DMS79 (cell line): ENCODE measurements at places on chromosomes 5 and 9.

DNA sequence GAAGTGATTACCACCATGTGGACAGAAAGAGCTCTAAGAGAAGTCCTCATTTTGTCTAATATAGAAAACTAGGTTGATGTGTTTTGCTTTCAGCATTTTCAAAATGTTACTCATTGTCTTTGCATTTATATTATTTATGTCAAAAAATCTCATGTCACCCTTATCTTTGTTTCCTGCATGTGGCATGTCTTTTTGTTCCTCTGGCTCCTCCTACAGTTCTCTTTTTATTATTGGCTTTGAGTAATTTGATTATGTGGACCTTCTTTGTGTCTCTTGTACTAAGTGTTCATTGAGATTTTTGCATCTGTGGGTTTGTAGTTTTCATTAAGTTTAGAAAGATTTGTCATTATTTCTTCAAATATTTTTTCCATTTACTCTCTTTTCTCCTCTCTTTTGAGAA, 58.8 kb downstream of the GNG10 start:
- DNase-seq: no peak

GRCh38 chr5:94175912-94176311, 434.5 kb upstream of the POU5F2 start:
- DNase-seq: no peak

- no peak for DNase-seq
Measured at GRCh38 chr5:68950930-68951329, 142.9 kb upstream of the SLC30A5 start.

DNA sequence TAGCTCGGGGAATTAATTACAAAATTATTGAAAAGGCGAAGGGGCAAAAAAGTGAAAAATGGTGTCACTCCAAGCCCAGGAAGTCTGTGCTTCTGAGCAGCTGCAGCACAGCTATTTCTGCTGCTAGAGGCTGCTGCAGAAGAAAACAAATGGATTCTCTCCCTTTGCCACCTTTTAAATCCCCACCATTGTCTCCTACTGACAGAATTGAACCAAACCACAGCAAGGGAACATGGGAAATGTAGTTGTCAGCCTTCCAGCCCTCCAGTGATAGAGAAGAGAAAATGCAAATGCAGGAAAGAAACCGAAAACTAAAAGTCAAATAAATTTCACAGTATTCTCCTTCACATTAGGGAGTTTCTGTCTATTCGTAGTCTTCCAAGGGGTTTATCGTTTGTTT, 33.4 kb upstream of the CDC42SE2 start:
- DNase-seq: no peak

DNA sequence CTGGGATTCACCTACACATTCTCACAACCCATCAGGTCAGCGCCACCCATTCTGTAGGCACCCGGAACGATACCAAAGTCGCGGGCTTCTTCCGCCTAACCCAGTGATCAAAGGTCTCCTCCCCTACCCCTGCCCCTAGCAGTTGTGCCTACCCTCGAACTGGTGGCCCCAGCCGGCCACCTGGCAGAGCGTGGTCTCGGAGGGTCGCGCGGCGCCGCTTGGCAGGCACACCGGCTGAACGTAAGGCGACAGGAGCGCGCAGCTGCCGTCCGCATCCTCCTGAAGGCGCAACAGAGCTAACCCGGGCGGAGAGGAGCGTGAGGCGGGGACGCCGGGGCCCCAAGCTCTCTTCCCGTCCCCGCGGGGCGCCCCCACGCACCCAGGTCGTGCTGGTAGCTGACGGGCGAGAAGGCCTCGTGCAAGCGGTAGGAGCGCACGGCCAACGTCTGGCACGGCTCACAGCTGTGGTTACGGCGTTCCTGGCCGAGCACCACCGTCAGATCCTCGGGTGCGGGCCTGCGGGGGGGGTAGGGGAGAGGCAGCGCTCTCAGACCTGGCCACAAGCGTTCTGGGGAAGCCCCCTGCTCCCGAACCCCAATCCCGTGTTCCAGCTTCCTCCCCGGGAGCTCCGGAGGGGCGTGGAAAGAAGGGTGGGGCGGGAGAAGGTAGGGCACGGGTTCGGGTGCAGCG, 2.8 kb upstream of the PFN3 start:
- DNase-seq: peak; percentile 22

DNA sequence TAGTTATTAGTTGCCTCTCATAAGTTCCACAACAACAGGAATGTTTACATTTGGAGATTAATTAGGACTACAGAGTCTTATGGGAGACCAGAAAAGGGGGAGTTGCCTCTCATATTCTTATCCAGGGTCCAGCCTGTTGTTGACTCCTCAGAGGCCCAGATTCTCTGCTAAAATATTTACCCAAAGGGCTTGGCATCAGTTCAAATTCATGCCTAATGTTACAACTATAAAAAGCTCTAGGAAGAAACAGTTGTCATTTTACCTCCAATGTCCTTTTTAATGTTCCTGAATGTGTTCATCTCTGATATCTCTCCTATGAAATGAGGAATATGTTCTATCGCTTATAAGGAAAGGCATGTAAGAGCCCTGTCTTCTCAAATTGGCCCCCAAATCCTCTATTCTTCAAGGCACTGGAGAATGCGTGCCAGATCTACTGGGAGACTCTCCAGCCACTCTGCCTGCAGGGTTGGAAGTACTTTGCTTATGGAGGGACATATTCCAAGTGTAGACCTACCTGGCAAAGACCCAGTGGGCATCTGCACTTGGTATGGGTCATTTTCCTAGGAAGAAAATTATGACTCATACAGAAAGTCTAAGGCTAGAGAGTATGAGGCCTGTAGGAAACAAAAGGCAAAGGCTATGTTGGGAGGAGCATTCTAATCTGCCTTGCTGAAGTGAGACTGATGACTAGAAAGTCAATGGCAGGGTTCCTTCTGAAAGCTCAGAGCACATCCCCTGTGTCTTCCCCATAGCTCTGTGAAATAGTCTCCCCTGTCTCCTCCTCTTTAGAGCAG, 192.6 kb downstream of the ESM1 start:
- DNase-seq: no peak

DNA sequence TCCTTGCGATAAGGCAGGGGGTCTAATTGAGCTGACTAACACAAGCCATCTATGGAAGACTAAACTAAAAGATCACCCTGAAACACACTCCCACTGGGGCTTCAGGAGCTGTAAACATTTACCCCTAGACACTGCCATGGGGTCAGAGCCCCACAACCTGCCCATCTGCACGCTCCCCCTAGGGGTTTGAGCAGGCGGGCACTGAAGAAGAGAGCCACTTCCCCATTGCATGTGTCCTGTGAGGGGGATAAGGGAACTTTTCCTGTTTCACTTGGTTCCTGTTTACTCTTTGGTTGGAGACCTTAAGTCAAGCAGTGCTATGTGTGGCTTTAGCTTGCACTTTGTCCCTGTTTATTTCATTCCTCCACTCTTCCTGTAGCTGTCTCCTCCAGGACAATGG, 1929.5 kb upstream of the CDH9 start:
- DNase-seq: no peak

GRCh38 chr9:120892748-120893610, 16.0 kb upstream of the PHF19 start:
- DNase-seq: peak; percentile 89

DNA sequence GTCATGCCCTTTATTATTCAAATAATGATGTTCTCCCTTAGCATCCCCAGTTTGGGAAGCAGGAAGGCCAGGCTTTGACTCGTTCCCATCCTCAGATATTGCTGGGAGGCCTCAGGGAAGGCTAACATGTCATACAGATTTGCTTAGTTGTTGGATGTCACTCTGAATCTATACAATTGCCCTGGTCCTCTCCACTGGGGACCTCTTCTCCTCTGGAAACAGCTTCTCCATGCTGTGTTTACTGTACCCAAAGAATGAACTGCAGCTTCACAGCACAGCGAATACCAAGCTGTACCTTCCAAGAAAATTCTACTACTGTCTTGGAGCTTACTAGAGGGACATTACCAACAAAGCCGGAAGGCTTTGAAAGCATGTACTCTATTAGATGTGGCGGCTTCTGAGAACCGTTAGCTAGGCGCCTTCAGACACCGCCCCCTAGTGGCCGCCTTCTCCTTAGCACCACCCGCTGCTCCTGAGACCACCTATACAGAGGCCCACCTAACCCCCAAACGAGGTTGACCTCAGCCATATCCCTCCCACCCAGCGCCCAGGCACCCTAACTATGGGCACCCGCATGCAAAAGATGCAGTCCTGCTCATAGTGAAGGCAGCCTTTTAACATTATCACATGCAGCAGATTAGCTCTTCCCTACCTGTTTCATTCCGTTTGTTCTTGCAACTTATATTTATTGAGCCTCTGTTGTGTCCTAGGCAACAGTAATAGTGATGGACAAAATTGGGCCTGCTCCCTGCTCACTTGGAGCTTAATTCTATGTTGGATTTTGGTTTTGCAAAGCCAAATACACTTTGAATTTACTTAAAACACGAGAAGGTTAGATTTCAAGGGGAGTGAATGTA, 34.9 kb upstream of the FOXI1 start:
- DNase-seq: no peak

DNA sequence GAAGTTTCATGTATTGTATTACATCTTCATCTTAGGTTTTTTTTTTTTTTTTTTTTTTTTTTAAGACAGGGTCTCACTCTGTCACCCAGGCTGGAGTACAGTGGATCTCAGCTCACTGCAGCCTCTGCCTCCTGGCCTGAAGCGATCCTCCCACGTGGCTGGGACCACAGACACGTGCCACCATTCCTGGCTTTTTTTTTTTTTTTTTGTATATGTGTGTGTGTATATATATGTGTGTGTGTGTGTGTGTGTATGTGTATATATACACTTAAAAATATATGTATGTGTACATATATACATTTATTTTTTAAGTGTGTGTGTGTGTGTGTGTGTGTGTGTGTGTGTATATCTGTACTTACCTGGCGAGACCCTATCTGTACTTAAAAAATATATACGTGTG, 6.6 kb downstream of the DMXL1 start:
- DNase-seq: no peak

GRCh38 chr5:3024976-3025375, 273.5 kb upstream of the IRX2 start:
- no peak for DNase-seq

DNA sequence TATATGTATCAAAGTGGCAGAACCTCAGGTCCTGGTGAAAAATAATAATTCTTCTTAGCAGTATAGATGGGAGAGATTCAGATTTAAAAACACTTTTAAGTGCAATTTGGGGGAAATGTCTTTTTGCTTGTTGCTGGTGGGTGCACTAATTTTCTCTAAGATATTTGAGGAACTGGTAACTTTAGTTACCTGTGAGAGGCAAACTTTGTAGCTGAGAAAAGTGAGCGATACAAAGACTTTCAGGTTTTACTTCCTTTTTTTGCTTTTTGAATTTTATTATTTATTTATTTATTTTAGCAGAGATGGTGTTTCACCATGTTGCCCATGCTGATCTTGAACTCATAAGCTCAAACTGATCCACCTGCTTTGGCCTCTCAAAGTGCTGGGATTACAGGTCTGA, 303.1 kb upstream of the PTGER4 start:
- DNase-seq: no peak

DNA sequence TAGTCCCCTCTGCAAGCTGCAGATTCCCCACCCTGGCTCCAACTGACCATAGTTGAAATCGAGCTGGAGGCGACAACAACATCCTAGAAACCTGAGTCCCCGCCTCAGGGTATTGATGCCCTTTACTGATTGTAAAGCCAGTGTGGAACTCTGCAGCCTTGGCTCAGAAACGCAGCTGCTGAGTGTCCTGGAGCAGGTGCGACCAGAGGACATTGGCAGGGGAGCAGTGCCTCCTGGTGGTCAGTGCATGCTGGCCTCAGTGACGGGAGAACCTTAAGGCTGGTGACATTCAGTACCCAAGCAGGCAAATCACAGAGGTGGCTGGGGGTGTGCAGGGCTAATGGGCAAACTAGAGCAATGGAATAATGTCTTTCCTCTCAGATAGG, 20.4 kb upstream of the ZNF354B start:
- no peak for DNase-seq

DNA sequence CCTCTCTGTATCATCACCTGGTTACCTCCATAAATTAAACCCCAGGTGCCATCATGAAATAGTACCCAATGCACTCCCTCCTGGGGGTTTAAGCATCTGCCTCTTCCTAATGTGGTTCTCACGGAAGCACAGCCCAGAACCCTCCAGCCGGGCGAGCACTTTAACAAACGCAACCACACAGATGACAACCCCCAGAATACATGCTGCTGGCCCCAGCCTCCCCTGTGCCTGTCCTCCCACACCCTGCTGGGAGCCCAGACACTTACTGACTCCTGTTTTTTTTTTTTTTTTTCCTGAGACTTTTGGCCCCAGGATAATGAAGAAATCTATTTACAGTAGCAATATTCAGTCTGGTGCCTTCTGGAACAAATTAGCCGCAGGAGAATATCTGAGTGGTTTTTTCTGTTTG, 50.0 kb upstream of the COL5A1 start:
- DNase-seq: peak; percentile 49

- no peak for DNase-seq
Measured at GRCh38 chr9:26368241-26368640, 524.4 kb downstream of the CAAP1 start.

GRCh38 chr9:95491543-95492320, 25.0 kb downstream of the PTCH1 start:
- DNase-seq: no peak

GRCh38 chr5:15004506-15004905, 132.9 kb upstream of the ANKH start:
- no peak for DNase-seq

GRCh38 chr5:65199993-65200675, 281.6 kb downstream of the ADAMTS6 start:
- no peak for DNase-seq

- no peak for DNase-seq
Measured at GRCh38 chr5:105924366-105924765, 1746.4 kb downstream of the EFNA5 start.

DNA sequence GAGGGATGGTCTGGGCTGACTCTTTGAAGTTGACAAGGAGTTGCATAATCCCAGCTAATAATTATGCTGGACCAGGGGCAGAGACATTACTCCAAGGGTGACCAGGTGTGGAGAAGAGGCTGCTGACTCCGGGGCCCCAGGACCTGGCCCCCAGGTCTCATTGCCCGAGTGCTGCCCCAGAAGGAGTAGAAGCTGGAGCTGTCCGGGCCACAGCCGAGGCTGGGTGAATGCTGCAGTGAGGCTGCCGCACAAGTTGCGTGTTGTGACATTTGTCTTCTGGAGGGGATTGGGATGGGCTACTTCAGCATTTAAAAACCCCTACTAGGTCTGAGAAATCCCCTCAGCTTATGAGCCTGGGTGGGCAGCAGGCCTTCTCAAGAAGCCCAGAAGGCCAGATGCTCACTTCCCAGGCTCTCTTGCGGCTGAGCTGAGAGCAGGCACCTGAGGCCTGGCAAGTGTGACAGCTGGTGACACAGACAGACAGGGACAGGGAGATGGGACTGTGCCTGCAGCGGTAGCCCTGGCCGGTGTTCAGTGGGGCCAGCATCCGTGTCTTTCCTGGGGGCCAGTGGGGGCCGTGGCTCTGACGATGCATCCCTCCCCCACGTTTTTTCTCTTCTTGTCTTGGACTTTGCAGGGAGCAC, 122.8 kb downstream of the KCNIP1 start:
- no peak for DNase-seq

GRCh38 chr9:19642256-19642655, 146.6 kb downstream of the SLC24A2 start:
- no peak for DNase-seq

DNA sequence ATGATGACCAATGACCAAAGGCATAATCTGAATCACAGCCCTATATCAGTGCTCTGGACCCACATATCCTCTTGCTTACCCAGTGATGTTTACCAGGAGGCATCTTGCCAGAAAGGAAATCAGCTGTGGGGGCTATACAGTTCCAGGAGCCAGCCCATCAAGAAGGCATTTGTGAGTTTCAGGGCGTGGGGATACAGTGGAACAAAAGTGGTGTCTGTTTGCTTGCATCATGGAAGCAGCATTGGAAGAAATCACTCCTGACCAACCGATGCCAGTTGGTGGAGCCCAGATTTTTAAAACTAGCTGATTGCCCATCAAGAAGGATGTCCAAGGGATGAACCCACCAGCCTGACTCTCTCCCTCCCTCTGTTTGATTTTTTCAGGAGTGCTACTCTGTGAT, 106.5 kb upstream of the EGFLAM start:
- DNase-seq: no peak
